ENCODE measurements at places on chromosomes 13 and 19. TPM values are rescaled to one million over a fixed set of nuclear protein-coding genes. Genes with fewer than 3 reads are reported as not detected.

- DNase-seq: no peak
These were observed 188.7 kb downstream of the LHFPL6 start for GRCh38 chr13:39414339-39414738.

DNA sequence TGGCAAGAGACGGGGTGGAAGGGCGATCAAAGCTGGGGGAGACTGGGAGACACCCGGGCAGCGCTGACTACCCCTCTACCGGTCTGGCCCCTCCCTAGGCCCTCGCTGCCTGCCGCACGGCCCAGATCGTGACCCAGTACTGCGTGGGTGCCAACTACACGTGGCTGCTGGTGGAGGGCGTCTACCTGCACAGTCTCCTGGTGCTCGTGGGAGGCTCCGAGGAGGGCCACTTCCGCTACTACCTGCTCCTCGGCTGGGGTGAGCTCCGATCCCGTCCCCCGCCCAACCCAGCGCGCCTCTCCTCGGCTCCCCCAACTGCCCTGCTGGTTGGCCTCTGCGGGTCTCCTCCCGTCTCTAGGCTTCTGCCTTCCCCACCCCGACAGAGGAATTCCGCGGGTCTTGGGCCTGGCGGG, 8.8 kb downstream of the GIPR start:
- DNase-seq: no peak

- no peak for DNase-seq
These were observed 20.0 kb upstream of the CEACAM20 start for GRCh38 chr19:44549507-44549906.

DNA sequence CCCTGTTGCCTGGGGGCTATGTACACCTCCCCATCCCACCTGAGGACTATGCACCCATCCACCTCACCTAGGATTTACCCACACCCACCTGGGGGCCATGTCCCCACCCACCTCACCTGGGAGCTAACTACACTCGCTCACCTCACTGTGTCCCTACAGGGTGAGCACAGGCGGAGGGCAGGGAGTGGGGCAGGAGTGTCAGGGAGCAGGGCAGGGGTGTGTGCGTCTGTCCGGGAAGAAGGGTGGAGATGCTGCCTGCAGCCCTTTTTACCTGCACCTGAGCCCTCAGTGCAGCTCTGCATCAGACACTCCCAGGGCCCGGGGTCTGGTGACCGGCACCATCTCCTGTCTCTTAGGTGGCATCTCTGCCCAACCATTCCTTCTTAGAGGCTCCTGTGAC, 10.6 kb upstream of the CPAMD8 start:
- DNase-seq: no peak

DNA sequence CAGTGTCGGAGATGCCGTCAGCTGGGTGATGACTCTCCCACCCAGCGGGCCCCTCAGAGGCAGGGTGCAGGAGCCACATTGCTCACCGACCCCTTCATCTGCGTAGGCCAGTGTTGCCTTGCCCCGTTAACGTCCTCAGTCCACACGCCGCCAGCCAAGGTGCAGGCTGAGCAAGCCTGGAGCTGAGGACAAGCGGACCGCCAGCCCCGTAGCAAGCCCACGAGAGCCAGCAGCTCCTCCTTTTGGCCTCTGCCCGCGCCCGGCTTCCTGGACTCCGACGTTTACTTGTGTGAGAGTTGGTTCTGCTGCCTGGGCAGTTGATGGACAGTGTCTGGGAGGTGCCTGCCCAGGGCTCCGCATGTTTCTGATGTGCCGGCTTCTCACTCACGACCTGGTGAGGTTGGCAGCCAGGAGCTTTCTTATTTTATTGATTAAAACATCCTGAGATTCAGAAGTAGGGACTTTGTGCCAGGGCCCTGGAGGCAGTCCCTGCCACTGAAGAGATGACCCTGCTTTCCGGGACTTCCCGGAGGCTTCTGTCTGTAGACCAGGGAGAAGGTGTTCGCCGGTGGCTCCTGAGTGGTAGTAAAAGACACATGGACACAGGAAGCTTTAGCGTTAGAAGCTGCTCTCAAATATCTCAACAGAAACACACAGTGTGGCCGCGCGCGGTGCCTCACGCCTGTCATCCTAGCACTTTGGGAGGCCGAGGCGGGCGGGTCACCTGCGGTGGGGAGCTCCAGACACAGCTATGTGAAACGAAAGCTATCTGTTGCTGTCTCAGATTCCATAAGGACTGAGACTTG, 5.8 kb downstream of the DAZAP1 start:
- DNase-seq: no peak

DNA sequence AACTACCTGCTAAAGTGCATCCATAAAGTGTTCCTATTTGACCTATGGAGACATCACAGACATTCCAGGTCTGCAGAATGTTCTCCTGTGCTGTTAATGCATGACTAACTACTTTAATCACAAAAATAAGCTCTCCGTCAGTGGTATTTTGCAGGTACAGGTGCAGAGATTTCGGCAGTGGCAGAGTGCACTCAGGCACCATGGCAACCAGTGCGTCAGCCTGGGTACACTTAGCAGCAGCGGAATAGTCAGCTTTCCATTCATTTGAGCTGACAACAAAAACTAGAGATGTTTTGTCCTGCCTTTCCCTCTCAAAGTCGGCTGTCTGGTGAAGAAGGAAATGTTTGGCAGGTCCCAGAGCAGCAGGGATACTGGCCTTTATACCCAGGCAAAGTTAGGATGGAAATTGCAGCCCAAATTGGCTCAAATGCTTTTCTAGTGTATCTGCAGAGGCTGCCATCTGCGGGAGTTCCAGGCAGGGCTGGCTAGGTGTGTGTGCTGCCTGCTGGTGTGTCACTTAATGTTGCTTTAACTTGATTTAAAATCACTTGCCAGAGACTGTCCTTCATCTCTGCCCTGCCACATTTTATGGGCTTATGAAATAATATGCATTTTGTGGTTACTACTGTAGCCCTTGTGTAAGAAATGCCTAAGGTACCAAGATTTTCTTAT, 195.8 kb downstream of the RAP2A start:
- no peak for DNase-seq

- DNase-seq: no peak
These were observed 923.5 kb downstream of the UQCRFS1 start for GRCh38 chr19:28289295-28290063.

GRCh38 chr13:66716538-66716937, 513.6 kb downstream of the PCDH9 start:
- no peak for DNase-seq

- DNase-seq: no peak
These were observed 10.6 kb upstream of the TLE2 start for GRCh38 chr19:3039641-3040077.

- DNase-seq: no peak
These were observed 410.0 kb downstream of the FGF9 start for GRCh38 chr13:22080832-22081231.

The CD33 gene
- total RNA-seq: not detected

The CYP4F3 gene
- total RNA-seq: not detected

The SIGLECL1 gene
- not detected for total RNA-seq

The C1QTNF9 gene
- not detected for total RNA-seq

The ZNF574 gene
- total RNA-seq: 26.0 TPM

The ZNF154 gene
- 26.2 TPM for total RNA-seq

The ATP11A gene
- 97.4 TPM for total RNA-seq

Measured in neural crest cell (in vitro differentiated cells).